ENCODE measurements at places on chromosomes 5 and 9.

GRCh38 chr5:59833448-59833847 lies 60.1 kb downstream of the PDE4D start:
- DNase-seq = no peak

DNA sequence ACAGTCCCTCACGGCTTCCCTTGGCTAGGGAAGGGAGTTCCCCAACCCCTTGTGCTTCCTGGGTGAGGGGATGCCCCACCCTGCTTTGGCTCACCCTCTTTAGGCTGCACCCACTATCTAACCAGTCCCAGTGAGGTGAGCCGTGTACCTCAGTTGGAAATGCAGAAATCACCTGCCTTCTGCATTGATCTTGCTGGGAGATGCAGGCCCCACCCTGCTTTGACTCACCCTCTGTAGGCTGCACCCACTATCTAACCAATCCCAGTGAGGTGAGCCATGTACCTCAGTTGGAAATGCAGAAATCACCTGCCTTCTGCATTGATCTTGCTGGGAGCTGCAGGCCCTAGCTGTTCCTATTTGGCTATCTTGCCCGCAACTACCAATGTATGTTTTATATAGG lies 44.7 kb downstream of the CCL28 start:
- DNase-seq = no peak

DNA sequence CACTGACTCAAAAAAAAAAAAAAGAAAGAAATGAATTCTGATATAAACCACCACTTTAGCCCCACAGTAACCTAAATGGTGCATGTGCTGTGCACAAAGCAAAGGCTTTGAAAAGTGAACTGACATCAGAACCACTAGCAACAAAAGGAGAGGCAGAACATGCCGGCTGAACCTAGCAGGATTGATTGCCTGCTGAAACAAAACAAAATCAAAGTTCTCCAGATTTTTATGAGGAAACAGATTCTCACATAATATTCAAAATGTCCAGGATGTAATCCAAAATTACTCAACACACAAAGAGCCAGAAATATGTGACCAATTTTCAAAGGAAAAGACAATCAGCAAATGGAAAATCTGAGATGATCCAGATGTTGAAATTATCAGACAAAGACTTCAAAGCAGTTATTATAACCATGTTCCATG lies 37.9 kb downstream of the UBTD2 start:
- DNase-seq = no peak

GRCh38 chr9:2576631-2577030 lies 45.0 kb upstream of the VLDLR start:
- DNase-seq = no peak

- DNase-seq = peak; percentile 42
These were observed 2.6 kb downstream of the IRF1 start for GRCh38 chr5:132487841-132488555.

GRCh38 chr5:78077369-78078068 lies 217.0 kb downstream of the AP3B1 start:
- no peak for DNase-seq

- peak; percentile 73 for DNase-seq
These were observed 16.4 kb upstream of the C5orf58 start for GRCh38 chr5:170216257-170216864.

- no peak for DNase-seq
These were observed 132.4 kb downstream of the KCNIP1 start for GRCh38 chr5:170636206-170636605.

- no peak for DNase-seq
These were observed 349.7 kb downstream of the CDK5RAP2 start for GRCh38 chr9:120230227-120230626.
